A549 treated with CORT108297 at 1 μM for 4 hours (cell line): ENCODE measurements at places on chromosomes 2 and 18. TPM values are rescaled to one million over a fixed set of nuclear protein-coding genes. Genes with fewer than 3 reads are reported as not detected.

TMEM169 gene
- total RNA-seq: 0.18 to 0.42 TPM (median 0.34 TPM) in 5 replicates

DTNB gene
- 7.5 to 10.1 TPM (median 9.4 TPM) in 5 replicates for total RNA-seq

CXXC1 gene
- total RNA-seq: 42.9 to 55.7 TPM (median 51.4 TPM) in 5 replicates

PIEZO2 gene
- total RNA-seq: 0.44 to 1.1 TPM (median 0.51 TPM) in 5 replicates

MERTK gene
- total RNA-seq: 1.7 to 2.0 TPM (median 1.8 TPM) in 5 replicates

DSG4 gene
- total RNA-seq: not detected in 5 replicates

PRKAG3 gene
- not detected in 5 replicates for total RNA-seq

TUBB8B gene
- total RNA-seq: 0.07 TPM in 1 of 5 replicates, not detected in the others

ZBTB7C gene
- 0.02 to 0.20 TPM (median 0.07 TPM) in 5 replicates for total RNA-seq

TEKT4 gene
- not detected in 5 replicates for total RNA-seq

TAF4B gene
- total RNA-seq: 4.4 to 5.1 TPM (median 4.6 TPM) in 5 replicates

IL36B gene
- total RNA-seq: 0.09 to 0.19 TPM in 2 of 5 replicates, not detected in the others

SERPINB3 gene
- 0.06 to 0.17 TPM (median 0.08 TPM) in 5 replicates for total RNA-seq

LYG2 gene
- total RNA-seq: not detected in 5 replicates

LYG1 gene
- 0.82 to 2.2 TPM (median 1.4 TPM) in 5 replicates for total RNA-seq
